ENCODE measurements at places on chromosomes 7 and 10.
A peak's percentile ranks its signal among the peaks of the same experiment; 100 is the strongest.

DNA sequence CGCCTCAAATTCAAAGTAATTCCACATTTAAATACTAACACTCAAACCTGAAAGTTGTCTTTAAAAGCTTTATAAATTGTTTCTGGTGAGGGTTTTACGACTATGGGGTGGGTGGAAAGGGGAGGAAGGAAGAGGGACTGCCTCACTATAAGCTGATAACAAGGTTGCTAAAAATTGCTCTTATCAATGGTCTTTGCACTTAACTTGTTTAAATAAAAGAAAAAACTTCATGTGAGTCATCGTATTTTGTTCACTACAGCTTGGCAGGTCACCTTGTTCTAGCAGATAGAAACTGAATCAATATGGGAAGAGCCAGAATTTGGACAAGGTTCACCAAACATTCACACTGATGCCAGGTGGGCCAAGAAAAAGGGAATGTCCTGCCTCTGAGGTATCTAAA lies 129.2 kb downstream of the TES start:
- no peak for DNase-seq

- DNase-seq, result no peak
Measured at GRCh38 chr7:128217030-128217805, 23.9 kb upstream of the LEP start.

DNA sequence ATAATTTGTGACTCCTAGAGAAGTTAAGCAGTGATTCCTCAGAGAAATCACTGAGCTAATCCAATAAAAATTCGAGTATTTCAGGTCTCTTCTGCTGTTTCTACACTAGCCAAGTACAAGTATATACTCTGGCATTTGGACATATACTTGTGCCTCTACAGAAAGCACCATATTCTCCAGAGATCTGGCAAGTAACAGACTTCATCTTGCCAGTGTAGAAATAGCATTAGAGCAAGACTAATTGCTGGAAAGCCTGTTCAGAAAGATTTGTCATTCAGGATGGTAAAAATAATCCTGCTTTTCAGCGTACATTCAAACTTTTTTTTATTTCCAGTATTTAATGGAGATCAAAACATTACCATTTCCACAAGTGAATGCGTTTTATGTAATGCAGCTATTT lies 410.8 kb upstream of the ETV1 start:
- no peak for DNase-seq

GRCh38 chr7:46147871-46148270 lies 226.8 kb upstream of the IGFBP3 start:
- no peak for DNase-seq

DNA sequence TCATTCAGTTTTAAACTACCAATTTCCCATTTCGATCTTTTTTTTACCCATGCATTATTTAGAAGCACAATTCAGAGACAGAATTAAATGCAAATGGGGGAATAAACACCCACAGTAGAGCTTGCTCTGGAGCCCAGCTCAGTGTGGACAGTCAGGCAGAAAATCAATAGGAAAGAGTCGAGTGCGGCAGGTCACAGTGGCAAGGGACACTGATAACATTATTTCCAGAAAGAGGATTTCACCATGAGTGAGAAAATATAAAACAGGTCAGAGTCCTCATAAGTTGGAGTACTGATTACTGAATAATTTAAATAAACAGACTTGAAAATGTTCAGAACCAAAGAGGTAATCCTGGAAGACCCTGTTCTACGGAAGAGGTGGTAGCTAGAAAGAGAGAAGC lies 532.5 kb downstream of the CCSER2 start:
- no peak for DNase-seq

DNA sequence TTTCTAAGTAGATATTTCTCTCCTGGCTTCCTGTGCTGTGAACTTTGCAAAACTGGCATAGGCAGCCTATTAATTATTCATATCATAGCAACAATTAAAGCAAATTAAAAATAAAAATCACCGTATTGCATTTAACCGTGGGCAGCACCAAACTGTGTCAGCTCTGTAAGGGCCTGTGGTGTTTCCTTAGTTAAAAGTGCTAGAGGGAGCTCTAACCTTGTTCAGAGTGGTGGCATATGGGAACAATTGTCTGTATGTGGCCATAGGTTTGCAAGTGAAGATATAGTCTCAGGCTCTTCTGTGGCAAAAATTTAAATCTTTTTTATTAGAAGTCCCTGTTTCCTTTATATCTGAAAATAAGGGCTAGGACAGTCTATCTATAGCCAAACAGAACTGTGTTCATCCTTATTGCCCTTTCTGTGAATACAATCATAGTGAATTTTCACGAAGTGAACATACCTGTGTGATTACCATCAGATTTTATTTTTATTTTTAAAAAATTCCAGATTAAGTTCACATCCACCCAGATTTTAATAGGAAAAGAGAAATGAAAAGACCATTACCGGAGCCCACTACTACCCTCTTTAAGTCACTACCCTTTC lies 92.6 kb downstream of the POLL start:
- DNase-seq, result peak; percentile 19

DNA sequence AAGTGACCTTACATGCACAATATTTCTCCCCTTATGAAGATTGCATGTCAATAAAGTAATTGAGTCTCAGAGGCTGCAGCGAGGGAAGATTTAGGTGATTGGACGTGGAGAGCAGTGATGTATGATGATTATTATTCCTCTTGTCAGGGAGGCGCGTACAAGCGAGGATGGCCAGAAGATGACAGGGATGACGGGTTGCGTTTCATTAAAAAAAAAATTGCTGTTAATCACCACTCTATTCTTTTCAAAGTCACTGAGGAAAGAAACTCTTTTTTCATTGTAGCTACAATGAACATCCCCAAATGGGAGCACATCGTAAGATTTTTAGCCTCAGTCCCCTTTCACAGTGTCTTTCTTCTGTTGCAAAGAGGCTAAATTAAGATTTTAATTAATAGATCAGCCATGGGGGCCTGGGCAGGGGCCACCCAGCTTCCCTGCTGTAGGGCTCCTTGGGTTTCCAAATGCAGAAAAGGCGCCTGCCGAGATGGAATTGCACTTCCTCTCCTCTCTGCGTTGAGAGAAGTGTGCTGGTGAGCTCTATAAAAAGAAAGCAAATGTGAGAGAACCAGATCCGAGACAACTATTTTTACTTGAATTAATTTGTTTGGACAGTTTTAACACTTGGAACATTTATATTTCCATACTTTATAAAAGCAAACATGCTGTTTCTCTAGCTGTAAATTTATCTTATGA lies 998.1 kb downstream of the LRMDA start:
- DNase-seq, result no peak

DNA sequence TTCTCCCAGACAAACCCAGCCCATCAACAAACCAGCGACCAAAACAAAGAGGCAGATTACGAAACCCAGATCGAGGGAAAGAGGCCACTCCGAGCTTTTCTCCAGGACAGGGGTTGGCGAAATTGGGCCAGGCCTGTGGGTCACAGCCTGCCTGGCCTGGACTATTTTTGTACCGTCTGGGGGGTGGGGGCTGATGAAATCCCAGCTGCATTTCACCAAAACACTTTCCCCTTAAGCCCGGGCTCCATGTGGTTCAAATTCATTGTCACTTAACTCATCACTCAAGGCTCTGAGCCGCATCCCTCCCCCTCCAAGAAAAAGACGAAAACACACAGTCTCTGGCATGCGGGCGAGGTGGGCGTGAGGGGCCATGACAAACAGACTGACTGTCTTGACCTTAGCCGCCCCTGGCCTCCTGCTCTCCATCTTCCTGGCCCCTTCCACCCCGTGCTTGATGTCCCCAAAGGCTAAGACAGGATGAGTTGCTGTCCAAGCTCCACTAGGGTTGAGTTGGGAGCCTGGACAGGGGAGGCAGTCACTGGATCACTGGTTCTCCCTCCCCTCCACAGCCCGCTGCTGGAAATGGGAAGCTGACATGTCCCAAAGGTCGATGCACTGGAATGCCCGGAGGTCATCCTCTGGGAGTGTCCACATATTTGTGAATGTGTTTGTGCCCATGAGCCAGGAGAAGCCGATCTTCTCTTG lies 19.2 kb downstream of the TMEM270 start:
- no peak for DNase-seq

- peak; percentile 38 for DNase-seq
Measured at GRCh38 chr10:95501203-95502094, 59.7 kb downstream of the SORBS1 start.

GRCh38 chr10:34956756-34957155 lies 133.4 kb downstream of the CUL2 start:
- DNase-seq, result no peak

- no peak for DNase-seq
Measured at GRCh38 chr7:94980418-94981142, 73.2 kb downstream of the PPP1R9A start.

GRCh38 chr7:117319181-117319580 lies 3.7 kb downstream of the WNT2 start:
- DNase-seq, result no peak

DNA sequence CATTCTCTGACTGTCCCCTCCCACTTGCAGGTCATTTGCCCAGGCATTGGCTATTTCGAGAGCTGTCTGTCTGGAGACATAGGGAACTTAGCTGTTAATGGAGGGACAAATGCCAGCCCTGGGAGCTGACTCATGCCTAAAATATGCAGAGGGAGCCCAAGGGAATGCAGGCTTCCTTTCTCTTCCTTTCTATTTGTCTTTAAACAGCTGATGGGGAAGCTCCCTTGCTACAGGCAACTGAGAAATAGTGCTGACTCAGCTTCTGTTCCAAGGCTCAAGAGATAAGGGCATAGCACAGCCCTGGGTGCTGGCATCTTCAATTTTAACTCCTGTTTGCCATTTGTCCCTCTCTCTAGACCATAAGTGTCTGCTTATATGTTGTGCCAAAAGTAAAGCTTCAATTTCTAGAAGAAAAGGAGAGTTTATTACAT lies 82.7 kb upstream of the C1GALT1 start:
- peak; percentile 91 for DNase-seq
